ENCODE measurements at places on chromosomes 1 and 21. TPM values are rescaled to one million over a fixed set of nuclear protein-coding genes. Genes with fewer than 3 reads are reported as not detected.

GBP7 gene
- total RNA-seq: not detected

NHLH1 gene
- 0.20 TPM for total RNA-seq

RASSF5 gene
- 1.8 TPM for total RNA-seq

HRNR gene
- total RNA-seq: not detected

TINAGL1 gene
- total RNA-seq: 0.39 TPM

SGIP1 gene
- 8.8 TPM for total RNA-seq

TACSTD2 gene
- under 0.01 TPM for total RNA-seq

PLA2G2C gene
- total RNA-seq: not detected

LEFTY1 gene
- not detected for total RNA-seq
